ENCODE measurements at places on chromosomes 12 and 14. TPM values are rescaled to one million over a fixed set of nuclear protein-coding genes. Genes with fewer than 3 reads are reported as not detected.

- DNase-seq = no peak
Measured at GRCh38 chr12:30796313-30796780, 41.6 kb upstream of the CAPRIN2 start.

GRCh38 chr12:124523071-124523470 lies 44.3 kb downstream of the NCOR2 start:
- DNase-seq = no peak

- no peak for DNase-seq
Measured at GRCh38 chr14:105940534-105941225, 414.3 kb downstream of the TMEM121 start.

GRCh38 chr12:91368613-91369012 lies 186.0 kb upstream of the DCN start:
- no peak for DNase-seq

DNA sequence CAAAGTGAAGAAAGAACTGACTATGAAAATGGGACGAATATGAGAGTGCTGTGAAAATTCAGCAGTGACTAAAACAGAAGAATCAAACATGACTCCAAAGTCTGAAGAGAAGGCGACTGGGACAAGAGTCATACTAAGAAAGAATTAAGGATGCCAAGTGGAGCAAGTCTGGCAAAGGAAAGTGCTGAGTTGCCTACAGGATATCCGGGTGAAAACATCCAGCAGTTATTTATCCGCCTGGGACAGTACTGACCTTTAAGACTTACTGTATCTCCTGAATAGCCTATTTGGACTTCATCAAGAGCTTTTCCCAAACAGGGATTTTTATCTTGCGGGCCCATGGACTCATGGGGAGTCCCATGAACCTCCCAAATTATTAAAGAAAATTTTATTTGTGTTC lies 41.1 kb downstream of the KICS2 start:
- DNase-seq = no peak

DNA sequence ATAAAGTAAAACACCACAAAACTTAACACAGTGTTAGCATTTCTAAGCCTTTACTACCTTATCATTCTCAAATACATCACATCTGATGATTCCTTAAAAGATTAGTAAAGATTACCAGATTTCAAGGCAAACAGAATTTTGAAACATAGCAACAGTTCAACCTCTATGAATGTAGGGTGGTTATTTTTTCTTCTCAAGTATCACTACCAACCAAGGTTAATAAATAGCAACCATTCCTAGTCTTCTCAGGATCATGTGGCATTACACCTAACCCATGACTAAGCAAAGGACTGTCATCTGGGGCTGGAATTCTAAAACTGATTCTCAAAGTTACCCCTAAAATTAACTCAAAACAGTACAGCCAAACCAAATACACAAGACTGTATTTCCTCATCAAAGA lies 39.4 kb upstream of the CSRNP2 start:
- no peak for DNase-seq

GRCh38 chr14:87133073-87133801 lies 859.7 kb downstream of the GALC start:
- DNase-seq = no peak

GRCh38 chr12:53097564-53098353 lies at the start of gene IGFBP6:
TSS of gene IGFBP6 (plus strand) at chr12:53097667. CDS start at chr12:53097718, 51 bp downstream.
- DNase-seq = peak; percentile 83

GRCh38 chr12:67590149-67590790 lies 58.3 kb upstream of the DYRK2 start:
- DNase-seq = no peak

GRCh38 chr12:105933671-105934665 lies 204.8 kb downstream of the NUAK1 start:
- DNase-seq = no peak

- no peak for DNase-seq
Measured at GRCh38 chr14:36827861-36828260, 166.2 kb downstream of the PAX9 start.

DNA sequence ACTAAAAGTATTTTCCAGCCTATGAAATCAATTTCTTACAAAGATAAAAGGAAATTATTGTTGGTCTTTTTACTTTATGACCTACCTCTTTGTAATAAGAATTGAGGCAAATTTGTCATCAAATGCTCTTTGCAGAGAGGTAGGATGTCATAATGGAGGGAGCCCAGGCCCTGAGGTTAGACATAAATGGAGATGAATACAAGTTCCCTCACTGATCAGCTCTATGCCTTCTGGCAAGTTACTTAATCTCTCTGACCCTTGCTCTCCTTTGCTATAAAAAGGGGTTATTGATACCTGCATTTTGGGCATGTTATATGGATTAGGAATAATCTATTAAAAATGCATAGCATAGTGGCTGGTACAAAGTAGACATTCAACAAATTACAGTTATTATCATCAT lies 146.9 kb upstream of the KRR1 start:
- DNase-seq = no peak

- DNase-seq = no peak
Measured at GRCh38 chr14:98926146-98926545, 345.9 kb downstream of the BCL11B start.

DNA sequence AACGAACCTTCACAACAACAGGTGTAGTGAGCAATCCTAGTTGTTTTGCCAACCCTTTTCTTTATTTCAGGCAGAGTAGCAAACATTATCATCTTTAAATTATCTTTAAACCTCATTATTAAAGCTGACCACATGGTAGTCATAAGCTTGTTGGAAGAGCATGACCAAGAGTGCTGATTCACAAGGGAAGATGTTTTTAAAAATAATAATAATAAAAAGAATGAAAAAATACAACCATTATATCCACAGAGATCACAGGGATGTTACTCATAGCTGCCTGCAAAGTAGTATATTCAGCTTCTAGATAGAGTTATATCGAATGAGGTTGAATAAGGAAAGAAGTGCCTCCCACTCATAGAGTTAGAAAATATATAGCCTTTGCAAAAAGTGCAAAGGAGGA lies 101.0 kb upstream of the FLRT2 start:
- DNase-seq = no peak

DNA sequence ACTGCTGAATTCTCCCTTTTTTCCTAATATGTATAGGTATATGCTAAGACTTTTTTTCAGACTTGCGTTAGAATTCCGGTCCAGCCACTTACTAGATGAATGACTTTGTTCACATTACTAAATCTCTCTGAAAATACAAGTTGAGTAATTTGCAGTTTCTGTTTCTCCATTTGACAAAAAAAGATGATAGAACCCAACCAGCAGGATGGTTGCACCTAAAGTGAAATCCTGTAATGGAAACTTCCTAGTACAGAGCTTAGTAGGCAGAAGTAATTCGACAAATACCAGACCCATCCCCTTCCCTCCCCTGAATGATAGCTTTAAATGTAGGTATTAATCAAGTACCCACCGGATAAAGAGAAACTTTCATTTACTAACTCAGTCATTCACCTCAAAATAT lies 113.6 kb upstream of the RAP1B start:
- DNase-seq = no peak

DNA sequence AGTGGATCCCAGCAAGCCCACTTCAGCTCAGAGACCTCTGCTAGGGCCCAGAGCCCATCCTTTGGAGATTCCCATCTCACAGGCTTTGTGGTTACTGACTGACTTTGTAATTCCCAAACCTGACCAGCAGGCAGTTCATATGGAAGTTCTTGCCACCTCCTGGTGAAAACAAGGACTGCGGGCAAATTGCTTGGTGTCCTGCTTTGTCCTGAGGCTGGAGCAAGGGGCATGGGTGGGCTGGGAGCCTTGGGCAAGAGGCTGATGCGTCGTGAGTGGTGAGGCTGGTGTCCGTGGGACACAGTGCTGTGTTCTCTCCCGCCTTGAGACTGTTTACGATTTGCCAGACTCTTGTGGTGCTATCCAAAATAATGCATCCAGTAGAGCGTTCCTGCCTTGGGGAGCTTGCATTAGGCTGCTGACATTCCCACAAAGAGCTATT lies 91.0 kb downstream of the LRRC74A start:
- no peak for DNase-seq

GRCh38 chr12:2284321-2284813 lies 231.6 kb downstream of the CACNA1C start:
- peak; percentile 40 for DNase-seq

GRCh38 chr12:98830657-98831056 lies 185.6 kb downstream of the APAF1 start:
- DNase-seq = no peak

DNA sequence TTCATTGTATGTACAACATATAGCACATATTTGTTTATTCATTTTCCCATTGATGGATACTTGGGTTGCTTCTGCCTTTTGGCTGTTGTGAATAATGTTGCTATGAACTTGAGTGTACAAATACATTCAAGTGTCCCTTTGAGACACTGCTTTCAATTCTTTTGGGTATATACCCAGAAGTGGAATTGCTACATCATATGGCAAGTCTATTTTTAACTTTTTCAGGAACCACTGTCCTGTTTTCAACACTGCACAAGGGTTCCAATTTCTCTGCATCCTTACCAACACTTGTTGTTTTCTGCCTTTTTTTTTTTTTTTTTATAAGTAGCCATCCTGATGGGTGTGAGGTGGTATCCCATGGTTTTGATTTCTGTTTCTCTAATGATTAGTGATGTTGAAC lies 15.9 kb downstream of the RBMS2 start:
- no peak for DNase-seq

DNA sequence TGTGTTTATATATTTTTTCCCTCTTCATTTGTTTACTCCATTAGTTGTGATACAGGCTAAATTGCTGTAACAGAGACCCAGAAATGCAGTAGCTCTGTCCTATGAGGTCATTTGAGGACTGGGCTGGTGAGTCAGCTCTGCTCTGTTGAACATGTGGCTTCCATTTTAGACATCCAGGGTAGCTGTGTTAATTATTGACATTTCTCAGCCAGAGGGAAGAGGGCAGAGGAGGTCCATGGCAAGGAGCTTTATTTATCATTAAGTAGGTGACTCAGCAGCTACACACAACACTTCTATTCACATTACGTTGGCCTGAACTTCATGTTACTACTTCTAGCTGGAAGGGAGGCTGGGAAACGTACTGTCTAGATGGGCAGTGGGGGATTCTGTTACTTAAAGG lies 85.4 kb downstream of the PTCSC3 start:
- no peak for DNase-seq

- no peak for DNase-seq
Measured at GRCh38 chr14:103161054-103161397, 37.8 kb downstream of the TNFAIP2 start.

GRCh38 chr14:32090686-32091085 lies 13.6 kb downstream of the ARHGAP5 start:
- DNase-seq = no peak

- DNase-seq = no peak
Measured at GRCh38 chr12:89370421-89370831, 18.1 kb upstream of the DUSP6 start.

DNA sequence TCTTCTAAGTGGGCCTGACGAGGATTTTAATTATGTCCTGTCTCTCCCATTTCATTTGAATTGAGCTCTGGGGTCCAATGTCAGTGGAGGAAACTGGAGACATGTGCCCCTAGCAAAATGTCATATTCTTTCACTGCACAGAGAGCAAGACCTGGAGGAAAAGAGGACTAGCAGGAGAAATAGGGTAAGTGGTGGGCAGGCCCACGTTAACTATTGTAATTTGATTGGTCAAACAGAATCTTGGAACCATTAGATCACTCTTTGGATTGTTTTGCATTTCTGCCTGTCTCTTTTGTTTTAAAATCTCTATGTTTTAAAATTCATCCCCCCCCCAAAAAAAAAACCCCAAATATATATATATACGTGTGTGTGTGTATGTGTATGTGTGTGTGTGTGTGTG lies 113.9 kb upstream of the PELI2 start:
- DNase-seq = no peak

GRCh38 chr14:80634106-80634758 lies 307.3 kb downstream of the CEP128 start:
- DNase-seq = no peak

DNA sequence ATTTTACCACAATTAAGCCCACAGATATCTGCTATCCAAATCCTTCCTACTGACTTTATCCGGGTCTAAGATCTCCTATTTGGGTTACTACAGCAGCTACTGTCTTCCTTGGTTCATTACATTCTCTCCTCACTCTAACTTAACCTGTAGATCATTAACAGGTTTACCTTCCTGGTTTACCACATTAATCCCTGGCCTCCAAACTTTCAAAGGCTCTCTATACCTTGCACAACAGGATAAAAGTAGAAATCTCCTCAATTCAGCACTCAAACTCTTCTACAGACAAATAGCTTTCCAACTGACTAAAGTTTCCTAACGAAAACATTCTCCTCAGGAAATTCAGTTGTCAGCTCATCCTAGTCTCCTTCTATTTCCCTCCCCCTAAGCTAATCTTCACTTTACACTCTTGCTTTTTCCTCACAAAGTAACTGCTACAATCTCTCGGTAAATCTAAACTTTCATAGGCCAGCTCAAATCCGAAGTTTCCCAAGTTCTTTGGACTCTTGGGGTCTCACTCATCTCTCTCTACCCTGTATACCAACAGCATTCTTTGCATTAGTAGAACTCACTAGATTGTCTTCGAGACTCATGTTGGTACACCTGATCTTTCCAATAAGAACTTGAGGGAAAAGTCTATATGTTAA lies 2.7 kb downstream of the BTBD7 start:
- DNase-seq = no peak

GRCh38 chr12:100043631-100044030 lies 58.9 kb upstream of the ANKS1B start:
- no peak for DNase-seq

GRCh38 chr12:28191051-28192048 lies 1.1 kb downstream of the CCDC91 start:
- no peak for DNase-seq

DNA sequence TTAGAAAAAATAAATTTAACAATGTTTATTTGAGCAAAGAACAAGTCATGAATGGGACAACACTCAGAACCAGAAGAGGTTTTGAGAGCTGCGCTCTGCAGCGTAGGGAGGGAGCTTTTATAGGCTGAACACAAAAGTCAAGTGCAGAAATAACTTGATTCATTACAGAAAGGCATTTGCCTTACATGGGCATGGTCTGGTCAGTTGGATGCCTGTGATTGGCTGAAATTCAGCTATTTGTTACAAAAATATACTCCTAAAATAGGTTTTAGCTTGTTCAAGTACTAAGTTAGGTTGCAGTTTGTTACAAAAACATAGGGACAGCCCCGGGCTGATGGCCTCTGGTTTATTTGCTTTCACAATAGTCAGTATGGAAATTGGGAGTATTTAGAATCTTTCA lies 118.0 kb downstream of the NUAK1 start:
- no peak for DNase-seq

DNA sequence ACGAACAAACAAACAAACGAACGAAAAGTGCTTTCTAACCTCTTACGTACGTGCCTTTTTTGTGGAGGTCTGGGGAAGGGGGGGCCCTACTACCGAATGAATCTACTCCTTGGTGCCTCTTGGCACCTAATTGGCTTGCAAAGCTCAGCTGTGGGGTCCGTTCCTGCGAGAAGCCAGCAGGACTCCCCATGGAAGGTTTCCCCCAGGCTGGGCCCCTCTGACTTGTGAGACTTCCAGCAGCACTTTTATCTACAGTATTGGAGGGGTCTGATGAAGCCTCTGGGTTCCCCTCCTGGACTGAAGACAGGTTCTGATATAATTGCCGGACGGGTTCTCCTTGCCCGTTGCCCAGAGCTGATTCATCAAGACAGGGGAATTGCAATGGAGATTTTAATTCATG lies 1.2 kb upstream of the TMEM106C start:
- DNase-seq = no peak

- no peak for DNase-seq
Measured at GRCh38 chr12:125954362-125954761, 889.1 kb downstream of the AACS start.

ERGIC2 gene
- total RNA-seq = 64.0 TPM

TMTC2 gene
- 37.9 TPM for total RNA-seq

UTP20 gene
- total RNA-seq = 14.0 TPM

EMP1 gene
- 286 TPM for total RNA-seq

MYO1H gene
- 0.64 TPM for total RNA-seq

SERPINA10 gene
- total RNA-seq = not detected

SIX1 gene
- 0.14 TPM for total RNA-seq

RNU4-1 gene
- total RNA-seq = 2,477 TPM

Measured in upper lobe of right lung (tissue), 1 donor.